Suppressor macrophage (primary cell): ENCODE measurements at places on chromosomes 12 and 14.
A peak's percentile ranks its signal among the peaks of the same experiment; 100 is the strongest.

DNA sequence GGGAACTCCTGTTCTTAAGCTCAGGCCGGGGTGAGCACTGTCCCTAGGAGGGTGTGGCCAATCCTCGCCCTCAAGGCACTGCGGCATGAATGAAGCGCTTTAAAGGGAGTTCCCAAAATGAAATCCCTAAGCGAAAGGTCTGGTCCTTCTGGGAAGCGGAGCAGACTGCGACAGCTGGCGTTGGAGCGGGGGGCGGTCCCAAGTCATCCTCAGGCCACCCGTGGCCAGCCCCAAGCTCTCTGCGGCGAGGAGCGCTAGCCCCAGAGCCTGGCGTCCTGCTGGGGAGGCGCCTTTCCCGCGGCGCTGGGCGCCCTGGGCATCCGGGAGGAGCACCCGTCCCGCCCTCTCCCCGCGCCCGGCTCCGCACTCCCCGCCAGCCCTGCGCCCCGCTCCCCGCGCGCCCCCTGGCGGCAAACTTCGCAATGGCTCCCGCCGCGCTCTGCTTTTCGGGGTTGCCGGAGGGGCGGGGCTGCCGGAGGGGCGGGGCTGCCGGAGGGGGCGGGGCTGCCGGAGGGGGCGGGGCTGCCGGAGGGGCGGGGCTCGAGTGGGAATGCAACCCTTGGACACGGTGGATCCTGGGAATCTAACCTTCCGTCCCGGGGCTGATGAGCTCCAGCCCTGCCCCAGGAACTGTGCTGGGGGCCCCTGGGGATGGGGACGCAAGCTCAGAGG is 25.4 kb downstream of the ZBTB42 start:
- peak; percentile 97 for DNase-seq

DNA sequence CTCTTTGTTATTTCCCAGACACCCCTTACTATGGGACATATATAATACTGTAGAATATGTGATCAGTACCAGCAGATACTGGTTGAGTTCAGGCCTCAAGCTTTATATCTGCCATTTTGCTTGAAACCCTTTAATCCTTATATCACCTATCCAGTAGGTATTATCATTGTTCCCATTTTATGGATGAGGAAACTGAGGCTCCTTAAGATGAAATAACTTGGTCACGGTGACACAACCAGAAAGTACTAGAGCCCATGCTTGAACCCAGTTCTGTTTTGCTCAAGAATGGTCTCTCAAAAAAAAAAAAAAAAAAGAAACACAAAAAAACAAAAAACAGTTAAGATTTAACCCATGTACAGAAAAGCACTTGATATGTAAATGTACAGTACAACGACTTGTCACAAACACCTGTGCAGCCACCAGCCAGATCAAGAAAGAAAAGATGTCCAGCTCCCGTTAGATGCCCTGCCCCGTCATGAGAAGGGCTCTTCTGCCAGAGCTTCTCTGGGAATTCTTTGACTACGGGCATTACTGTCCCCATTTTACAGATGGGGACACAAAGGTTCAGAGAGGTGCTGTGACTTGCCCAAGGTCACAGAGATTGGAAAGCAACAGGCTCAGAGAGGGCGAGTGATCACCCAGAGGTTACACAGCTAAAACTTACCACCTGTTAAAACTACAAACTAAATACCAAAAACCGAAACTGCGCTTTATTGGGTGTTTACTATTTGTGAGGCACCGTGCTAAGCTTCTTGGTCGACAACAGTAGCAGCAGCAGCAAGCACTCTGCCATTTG is 669 bp upstream of the WSCD2 start:
- DNase-seq, result no peak

GRCh38 chr12:49133014-49133413 is 1.8 kb upstream of the TUBA1B start:
- DNase-seq, result no peak

DNA sequence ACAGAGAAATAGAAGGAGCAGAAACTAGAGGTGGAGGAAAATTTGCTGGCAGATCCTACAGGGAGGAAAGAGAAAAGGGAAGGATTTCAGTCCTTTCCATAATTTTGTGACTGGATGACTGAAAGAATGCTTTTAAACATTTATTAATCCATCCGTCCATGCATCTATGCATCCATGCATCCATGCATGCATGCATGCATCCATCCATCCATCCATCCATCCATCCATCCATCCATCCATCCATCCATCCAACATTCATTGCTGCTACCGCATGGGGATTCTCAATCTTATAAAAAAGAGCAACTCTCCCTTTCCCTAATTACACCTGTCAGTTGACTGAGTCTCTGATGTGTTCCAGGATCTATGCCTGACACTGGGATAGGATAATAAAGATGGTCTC is 55.7 kb upstream of the NR2C1 start:
- DNase-seq, result no peak

DNA sequence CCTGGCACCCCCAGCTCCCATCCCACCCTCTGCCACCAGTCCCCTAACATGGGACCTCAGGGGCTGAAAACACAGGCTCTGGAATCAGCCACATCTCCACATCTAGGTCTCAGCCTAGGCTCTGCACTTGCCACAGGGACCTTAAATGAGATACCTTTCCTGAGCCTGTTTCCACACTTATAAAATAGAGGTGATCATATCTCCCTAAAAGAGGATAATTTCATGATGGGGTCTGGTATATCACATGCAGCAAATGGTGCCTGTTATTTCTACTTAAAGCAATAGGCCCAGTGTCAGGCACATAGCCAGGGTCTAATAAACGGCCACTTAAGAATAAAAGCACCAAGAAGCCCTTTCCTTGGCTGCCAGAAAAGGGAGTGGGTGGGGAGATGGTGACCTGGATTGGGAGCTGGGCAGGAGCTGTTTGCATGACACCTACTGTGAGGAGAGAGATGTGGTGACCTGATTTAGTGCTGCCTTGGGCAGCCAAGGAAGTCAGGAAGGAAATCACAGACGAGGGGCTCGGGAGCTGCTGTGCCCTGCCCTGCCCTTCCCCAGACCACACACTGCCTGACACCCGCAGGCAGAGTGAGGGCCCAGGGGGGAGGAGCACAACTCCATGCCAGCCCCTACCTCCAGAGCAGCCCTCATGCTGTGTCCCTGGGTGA is 71.2 kb downstream of the IRF2BPL start:
- DNase-seq, result peak; percentile 18

GRCh38 chr12:6334359-6334758 is 7.5 kb downstream of the TNFRSF1A start:
- no peak for DNase-seq

DNA sequence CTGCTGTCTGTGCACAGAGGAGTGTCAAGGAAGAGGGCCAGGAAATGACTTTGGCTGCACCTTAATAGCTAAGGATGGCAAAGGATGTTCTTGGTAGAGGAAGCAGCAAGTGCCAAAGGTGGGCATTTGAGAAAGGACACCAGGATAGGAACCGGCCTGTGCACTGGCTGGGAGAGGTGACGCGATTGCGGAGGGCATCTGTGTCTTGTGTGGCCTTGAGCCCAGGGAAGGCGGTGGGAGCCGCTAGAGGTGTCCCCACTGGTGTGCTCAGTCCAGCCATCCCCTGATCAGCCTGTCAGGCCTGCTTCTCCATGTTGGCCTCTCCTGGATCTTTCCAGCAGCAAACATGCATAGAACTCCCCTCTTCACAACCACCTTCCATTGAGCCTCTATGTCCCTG is 30.2 kb downstream of the PAPLN start:
- no peak for DNase-seq

DNA sequence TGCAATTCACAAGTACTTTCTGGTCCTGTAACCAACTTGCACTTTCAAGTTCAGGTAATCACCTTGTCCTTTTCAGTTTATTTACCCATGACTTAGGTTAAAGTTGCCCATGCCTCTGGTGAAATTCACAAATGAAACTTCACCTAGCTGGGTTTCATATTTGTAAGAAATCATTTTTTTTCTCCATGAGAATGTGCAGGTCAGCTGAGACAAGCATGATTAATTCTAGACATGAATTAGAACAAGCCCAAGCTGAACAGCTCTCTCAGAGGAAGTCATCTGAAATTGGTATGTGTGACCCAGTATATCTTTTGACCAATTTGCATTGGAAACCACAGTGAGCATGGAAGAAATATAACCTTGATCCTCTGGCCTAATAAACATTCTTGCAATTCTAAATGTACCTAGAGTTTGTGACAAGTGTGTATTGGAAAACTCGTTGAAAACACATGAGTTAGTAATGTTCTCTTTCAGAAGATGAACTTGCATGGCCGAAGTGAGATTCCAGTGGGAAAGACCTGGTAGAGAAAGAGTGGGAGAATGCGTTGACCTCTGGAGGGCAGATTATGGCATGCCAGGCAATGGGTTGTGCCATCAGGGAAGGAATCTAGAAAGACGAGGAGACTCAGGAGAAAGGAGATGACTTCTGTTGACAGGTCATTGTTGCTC is 486.5 kb downstream of the ZFP36L1 start:
- no peak for DNase-seq
